ENCODE measurements at places on chromosomes 12 and 14.

- DNase-seq = no peak
Measured at GRCh38 chr14:105059035-105059924, 6.0 kb downstream of the GPR132 start.

- no peak for DNase-seq
Measured at GRCh38 chr12:45327823-45328383, 112.0 kb downstream of the ANO6 start.

DNA sequence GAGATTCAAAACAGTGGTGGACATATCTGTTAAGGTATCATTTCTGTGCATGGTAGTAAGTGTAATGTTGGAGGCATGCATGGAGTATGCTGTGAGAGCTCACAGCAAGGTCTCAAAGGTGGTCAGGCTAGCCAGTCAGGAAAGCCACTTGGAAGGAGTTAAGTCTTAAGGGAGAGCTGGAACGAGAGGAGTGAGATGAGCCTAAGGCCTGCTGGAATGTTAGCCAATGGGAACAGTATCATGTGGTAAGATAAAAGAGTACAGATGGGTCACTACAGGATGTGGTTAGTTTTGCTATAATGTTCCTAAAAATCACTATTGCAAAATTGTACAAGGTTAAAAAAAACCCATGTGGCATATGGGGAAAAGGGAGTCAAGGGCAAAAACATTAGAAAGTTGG, 311.7 kb upstream of the E2F7 start:
- DNase-seq = no peak

- no peak for DNase-seq
Measured at GRCh38 chr12:27859648-27860047, 79.6 kb upstream of the MANSC4 start.

DNA sequence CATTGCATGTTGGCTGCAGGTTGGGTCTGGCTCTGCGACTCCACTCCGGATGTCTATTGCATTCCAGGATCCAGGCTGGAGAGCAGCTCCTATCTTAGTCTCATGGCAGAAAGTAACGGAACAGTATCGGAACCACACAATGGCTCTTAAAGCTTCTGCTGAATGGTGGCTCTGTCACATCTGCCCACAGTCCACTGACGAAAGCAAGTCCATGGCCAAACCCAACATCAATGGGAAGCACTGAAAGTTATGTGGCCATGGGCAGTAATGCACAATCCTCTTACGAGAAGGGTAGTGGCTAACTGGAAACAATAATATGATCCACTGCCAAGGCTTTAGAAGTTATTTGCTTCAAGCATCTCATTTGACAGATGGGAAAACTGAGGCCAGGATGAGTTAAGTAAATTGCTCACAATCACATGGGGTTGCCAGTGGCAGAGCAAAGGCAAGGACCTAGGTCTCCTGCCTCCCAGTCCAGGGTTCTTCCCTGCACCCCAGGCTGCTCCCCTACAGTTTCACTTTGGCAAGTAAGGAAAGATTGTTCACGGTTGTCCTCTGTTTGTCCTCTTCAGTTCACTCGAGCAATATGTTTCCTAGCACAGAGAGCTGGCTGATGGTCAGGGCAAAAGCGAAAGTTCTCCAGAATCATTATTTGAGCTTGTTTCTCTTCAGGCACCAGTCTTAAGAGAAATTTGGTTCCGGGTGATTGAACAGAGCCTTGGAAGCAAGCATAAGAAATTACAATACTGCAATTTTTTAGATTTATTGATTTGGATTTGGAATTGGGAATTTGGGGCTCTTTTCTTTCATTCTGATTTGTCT, 54.2 kb downstream of the CKAP4 start:
- no peak for DNase-seq

DNA sequence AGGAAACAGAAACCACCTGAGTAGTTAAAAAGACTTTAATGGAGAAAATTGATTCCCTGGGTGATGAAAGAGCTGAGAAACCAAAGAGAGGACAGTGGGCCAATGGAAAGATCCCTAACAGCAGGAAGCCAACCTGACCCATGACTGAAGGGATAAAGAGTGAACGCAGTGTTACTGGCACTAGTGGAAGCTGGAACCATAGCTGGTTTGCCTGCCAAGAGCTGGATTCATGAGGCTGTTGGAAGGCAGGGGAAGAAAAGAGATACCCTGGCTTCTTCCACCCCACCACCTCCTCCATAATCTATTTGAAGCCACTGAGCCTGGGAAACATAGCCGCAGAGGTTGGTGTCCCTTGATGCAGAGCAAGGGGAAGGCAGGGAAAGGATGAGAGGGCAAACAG, 125.5 kb upstream of the PRKD1 start:
- DNase-seq = no peak

GRCh38 chr12:45774508-45775162, 45.1 kb downstream of the ARID2 start:
- no peak for DNase-seq

DNA sequence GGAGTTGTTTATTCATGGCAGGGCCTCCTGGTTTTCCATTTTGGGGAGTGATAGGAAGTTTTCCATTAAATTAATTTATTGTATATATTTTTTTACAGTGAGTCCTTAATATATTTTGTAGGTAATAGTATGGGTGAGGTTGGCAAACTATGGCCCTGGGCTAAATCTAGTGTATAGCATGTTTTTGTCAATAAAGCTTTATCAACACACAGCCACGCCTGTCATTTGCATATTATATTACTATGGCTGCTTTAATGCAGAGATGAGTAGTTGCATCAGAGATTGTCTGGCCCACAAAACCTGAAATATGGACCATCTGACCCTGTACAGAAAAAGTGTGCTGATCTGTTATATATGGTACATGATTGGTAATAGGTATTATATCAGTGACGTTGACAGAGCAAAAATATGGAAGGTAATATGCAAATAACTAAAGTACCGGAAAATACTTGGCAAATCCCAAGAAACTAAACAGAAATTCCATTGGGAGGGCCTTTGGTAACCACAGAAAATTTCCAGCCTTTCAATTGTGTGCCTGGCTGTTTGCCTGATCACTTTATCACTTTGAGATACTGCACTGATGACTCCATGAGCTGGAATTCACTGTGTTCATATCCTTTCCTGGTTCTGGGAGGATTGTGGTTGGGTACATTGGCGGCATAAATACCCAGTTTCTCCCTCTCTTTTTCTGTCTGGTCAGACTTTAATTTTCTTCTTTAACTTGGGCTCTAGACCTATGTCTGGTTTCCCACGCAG, 61.7 kb upstream of the RFLNA start:
- DNase-seq = no peak

DNA sequence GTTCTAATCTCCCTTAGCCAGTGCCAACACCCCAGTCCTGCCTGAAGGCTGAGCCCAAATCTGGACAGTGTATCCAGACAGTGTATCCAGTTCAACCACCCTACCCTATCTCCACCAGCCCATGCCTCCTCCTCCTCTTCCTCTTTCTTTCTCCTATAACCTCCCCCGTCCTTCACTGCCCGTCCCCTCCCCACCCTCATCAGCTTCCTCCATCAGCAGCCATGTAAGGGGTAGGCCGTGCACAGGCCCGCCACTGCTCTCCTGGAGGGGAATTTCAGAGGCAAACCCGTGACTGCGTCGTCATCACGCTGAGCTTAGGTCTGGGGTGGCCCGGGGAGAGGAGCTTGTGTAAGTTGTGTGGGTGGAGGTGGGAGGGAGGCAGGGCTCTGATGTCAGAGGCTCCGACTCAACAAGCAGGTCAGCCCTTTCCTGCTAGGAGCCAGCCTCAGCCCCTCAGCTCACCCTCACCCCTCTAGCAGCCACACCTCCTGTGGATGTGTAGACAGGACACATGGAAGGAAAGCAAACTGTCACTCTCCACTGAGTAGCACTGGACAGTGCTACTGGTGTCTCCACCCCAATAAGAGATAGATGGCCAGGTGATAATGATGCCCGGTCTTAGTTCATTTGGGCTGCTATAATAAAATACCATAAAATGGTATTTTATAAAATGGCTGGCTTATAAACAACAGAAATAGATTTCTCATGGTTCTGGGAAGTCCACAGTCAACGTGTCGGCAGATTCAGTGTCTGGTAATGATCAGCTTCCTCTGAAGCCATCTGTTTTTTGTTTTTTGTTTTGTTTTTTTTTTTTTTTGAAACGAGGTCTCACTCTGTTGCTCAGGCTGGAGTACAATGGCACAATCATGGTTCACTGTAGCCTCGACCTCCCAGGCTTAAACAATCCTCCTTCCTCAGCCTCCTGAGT, 50.5 kb downstream of the IRF2BPL start:
- peak; percentile 78 for DNase-seq

GRCh38 chr12:9243999-9244649, 35.9 kb upstream of the PZP start:
- no peak for DNase-seq

- DNase-seq = no peak
Measured at GRCh38 chr12:82414926-82415325, 56.6 kb downstream of the METTL25 start.

- no peak for DNase-seq
Measured at GRCh38 chr12:116148844-116149243, 128.6 kb downstream of the MED13L start.

- no peak for DNase-seq
Measured at GRCh38 chr12:31594681-31595080, 3.7 kb upstream of the DENND5B start.

GRCh38 chr14:43877351-43877960, 629.6 kb downstream of the FSCB start:
- DNase-seq = no peak

DNA sequence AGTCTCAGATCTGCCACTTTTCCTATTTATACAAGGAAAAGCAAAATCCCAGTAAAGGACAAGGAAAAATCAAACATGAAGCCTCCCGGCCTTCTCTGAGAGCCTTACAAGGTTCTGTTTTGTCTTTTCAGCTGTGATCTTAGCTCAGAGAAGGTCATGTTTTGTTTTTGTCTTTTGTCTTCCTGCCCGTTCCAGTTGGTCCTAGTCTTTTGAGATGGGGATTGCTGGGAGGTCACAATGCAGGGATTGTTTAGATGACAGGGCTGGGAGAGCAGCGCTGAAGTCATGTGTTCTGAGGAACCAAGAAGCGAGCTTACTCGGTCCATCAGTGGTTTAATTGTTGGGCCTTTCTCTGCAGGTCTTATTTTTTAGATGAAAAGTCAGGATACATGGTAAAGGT, 6.0 kb downstream of the PLEKHH1 start:
- DNase-seq = no peak

- no peak for DNase-seq
Measured at GRCh38 chr14:99221445-99221844, 50.6 kb downstream of the BCL11B start.

GRCh38 chr12:94458877-94459727, 565 bp downstream of the CEP83 start:
- DNase-seq = no peak

- no peak for DNase-seq
Measured at GRCh38 chr14:54394596-54394995, 2.2 kb upstream of the CDKN3 start.

- DNase-seq = no peak
Measured at GRCh38 chr12:79206871-79207270, 342.3 kb downstream of the SYT1 start.

DNA sequence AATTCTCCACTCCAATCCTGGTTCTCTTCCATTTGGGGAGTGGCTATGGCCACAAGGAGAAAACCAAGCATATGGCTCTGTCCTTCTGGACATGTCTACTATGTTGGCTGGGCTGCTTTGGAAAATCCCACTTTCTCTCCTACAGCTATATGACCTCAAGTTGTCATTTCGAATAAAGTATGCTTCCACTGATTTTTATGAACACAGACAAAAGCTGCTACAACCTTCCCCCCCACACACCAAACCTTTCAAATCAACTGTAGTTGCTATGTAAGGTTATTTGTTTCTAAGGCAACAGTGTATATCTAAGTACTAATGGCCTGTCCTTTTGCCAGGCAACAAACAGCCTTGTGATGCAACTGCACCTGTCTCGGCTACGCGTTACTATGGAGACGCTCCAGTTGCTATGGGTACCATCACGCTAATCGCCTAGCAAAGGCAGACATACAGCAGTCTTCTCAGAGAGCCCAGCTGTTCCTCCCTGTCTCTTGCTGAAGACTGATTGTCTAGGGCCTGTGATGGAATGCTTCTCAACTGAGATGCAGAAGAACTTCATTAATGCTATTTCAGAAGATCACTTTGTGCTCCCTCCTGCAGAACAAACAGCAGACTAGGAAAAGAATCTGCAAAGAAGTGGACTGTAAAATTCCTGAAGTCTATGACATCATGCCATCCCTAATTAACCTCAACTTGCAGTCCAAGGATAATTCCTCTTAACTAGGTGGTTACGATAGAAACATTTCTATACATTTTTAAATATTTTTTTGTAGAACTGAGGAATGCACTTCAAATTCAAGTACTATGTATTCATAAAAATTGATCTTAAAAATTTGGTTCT, 67.6 kb downstream of the FOXN3 start:
- no peak for DNase-seq

DNA sequence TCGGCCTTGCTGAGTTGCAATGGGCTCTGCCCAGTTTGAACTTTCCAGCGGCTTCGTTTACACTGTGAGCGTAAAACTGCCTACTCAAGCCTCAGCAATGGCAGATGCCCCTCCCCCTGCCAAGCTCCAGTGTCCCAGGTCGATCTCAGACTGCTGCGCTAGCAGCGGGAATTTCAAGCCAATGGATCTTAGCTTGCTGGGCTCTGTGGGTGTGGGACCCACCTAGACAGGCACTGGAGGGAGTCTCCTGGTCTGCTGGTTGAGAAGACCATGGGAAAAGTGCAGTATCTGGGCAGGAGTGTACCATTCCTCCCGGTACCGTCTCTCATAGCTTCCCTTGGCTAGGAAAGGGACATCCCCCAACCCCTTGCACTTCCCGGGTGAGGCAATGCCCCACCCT, 88.2 kb downstream of the KLHL28 start:
- no peak for DNase-seq

- DNase-seq = no peak
Measured at GRCh38 chr12:94697631-94698030, 47.3 kb upstream of the TMCC3 start.

DNA sequence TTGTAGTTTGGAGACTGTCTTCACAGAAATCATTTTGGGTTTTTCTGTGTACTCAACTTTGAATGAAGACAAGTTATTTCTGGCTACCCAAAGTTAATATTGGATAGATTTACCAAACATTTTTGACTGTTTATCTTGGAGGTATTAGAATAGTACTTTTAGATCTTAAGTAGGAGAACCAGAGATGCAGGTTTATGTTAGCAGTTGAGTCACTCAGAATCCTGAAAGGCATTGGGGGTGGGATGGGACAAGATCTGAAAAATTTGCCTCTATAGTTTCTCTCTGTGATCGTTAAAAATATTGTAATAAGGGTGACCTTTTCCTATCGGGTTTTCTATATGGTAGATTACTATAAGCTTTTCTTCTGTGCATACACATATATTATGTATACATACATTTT, 112.3 kb downstream of the TTC6 start:
- no peak for DNase-seq
